ENCODE measurements at places on chromosomes 6 and 20.
A peak's percentile ranks its signal among the peaks of the same experiment; 100 is the strongest.

- no peak for DNase-seq
Measured at GRCh38 chr20:62674370-62674769, 32.1 kb downstream of the SLCO4A1 start.

DNA sequence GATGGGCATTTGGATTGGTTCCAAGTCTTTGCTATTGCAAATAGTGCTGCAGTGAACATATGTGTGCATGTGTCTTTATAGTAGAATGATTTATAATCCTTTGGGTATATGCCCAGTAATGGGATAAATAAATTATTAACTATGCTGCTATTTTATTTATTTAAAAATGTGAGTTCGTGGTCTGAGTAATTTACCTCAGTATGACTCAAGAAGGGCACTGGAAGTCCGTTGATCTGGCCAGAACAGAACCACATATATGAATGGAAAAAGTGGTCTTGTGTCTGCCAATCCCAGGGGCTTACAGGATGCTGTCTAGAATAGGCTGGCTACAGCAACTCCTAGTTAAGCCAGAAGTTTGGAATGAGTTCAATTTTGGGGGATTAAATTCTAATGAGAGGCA is 27.6 kb upstream of the HLA-C start:
- DNase-seq = no peak

- no peak for DNase-seq
Measured at GRCh38 chr6:137512757-137513605, 18.8 kb upstream of the OLIG3 start.

DNA sequence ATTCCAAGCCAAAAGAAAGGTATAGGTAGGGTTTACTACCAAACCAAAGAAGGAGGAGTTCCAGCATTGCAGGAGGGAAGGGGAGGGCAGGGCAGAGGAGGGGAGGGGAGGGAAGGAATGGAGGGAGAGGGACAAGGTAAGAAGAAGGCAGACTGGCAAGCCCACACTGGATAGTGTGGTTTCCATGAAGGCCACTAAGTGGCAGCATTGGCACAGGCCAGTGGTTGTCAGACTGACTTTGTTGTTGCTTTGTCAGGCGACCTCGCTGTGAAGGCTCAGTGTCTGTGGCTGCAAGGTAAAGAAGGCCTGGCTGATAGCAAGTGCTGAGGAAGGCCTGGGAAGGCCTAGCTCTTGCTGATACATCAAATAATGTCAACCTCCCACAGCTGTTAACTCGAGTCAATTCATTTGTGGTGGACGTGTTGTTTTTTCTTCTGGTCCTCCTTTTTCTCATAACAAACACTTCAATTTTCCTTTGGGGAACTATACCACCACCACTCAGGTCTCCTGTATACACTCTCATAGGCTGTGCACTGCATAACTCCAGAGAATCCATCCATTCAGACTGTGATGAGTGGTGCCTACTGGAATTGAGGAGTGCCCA is 7.7 kb upstream of the ZNF334 start:
- peak; percentile 45 for DNase-seq

- DNase-seq = no peak
Measured at GRCh38 chr6:34839666-34840352, 47.9 kb downstream of the BLTP3A start.

DNA sequence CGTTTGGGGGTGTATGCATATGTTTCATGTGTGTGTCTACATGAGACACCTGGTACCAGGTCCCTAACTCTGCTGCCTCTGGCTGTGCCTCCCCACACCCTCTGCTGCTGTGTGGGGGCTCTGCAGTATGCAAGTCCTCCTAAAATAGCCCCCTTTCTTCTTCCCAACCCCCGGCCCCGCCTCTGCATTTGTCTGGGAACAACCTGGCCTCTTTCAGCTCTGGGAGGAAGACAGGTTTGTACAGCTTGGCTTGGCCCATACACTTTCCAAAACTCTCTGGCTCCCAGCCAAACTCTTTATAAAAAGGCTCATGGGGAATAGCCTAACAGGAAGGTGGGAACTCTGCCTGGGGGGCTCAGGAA is 27.1 kb upstream of the EMILIN3 start:
- no peak for DNase-seq

GRCh38 chr6:157712585-157713295 is 110.3 kb upstream of the SNX9 start:
- no peak for DNase-seq

DNA sequence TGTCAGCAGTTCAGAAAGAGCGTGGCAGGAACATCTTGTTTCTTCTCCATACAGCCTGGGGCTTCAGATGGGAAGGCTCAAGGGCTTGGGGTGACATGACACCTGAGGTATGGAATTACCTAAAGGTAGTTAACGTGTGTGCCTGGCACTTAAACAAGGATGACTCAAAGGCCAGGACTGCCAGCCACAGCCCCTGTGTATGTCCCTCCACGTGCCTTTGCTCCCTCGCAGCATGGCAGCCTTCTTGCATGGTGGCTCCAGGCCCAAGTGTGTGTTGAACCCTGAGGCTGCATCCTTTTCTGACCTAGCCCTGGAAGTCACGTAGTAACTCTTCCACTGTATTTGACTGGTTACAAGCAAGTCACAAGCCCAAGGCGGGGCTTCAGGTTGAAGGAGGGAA is 33.6 kb upstream of the MYL9 start:
- no peak for DNase-seq

DNA sequence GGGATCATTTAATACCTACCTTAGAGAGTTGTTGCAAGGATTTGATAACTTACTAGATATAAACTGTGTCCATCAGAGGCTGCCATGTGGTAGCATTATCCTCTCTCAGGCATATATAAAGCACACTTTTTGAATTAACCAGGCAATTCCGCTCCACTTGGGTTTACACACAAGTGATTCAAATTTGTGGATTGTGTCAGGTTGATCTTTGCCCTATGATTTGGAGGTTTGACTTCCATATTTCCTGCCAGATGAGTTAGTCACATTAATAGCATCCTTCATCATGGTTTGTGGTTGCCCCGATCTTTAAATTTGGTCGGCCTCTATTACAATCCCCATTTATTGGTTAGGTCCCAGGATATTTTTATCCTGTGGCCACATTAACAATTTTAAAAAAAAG is 44.8 kb upstream of the CTAGE9 start:
- DNase-seq = no peak

- no peak for DNase-seq
Measured at GRCh38 chr20:911882-912600, 4.1 kb downstream of the ANGPT4 start.

DNA sequence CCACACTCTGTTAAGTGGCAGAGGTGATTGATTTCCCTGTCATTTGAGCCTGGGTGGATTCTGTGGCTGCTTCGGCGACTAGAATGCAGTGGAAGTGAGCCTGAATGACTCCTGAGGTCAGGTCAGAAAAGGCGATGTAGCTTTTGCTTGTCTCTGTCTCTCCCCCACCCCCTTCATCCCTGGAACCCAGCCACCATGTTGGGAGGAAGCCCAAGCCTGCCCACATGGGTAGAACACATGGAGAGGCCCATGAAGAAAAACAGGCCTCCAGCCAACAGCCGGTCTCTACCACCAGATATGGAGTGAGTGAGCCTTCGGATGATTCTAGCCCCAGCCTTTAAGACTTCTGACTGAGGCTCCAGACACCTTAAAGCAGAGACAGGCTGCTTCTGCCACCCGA is 181.0 kb downstream of the TFAP2C start:
- DNase-seq = no peak

- DNase-seq = no peak
Measured at GRCh38 chr6:73516514-73517489, 4.0 kb downstream of the EEF1A1 start.

DNA sequence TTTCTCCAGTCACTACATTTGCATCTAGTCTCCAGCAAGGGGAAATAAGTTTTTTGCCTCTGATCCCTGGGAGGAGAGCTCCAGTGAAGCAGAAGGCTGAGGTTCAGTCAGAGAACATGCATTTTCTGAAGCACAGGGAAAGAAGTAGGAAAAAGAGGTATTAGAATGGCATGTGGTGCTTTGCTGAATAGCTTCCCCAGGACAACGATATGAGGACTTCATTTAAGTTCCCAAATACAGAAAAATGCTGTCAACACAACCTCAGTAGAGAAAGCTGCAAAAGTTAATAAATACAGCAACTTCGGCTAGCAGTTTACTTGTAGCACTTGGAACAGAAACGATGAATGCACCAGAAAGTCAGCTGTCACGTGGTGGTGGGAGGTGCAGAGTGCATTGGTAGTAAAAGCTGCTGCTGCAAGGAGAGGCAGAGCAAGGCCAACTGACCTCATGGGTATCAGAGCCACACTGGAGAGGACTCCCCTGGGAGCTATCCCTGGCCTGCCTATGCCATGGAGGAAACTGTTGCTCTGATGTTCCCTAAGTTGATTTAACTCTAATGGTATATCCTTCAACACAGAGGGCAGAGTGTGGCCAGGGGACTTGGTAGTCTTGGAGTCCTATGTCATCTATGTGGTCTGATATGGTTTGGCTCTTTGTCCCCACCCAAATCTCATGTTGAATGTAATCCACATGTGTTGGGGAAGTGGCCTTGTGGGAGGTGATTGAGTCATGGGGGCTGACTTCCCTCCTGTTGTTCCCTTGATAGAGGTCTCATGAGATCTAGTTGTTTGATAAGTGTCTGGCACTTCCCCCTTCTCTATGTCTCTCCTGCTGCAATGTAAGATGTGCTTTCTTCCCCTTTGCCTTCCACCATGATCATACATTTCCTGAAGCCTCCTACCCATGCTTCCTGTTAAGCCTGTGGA is 85.9 kb downstream of the ADTRP start:
- no peak for DNase-seq

GRCh38 chr20:48723308-48724264 is 104.2 kb downstream of the PREX1 start:
- DNase-seq = no peak

GRCh38 chr6:21022343-21023107 is 488.3 kb downstream of the CDKAL1 start:
- no peak for DNase-seq

DNA sequence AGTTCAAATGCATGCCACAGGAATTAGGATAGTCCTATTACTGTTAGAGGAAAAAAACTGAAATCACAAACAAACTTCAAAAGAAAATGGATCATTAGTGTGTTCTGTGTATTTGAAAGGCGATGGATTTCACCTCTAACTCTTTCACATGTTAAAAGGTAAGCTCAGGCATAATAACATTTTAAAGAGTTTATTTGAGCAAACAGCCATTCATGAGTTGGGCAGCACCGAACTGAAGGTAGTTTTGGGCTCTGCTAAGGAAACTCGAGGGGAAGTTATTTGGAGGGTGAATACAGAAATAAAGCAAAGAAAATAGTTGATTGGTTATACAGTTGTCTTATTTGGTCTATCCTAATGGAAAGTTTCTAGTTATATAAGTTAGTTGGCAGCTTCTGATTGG is 546.5 kb upstream of the POU3F2 start:
- no peak for DNase-seq

GRCh38 chr6:21740376-21741124 is 147.0 kb downstream of the SOX4 start:
- no peak for DNase-seq

- no peak for DNase-seq
Measured at GRCh38 chr20:62104791-62105345, 17.4 kb upstream of the LSM14B start.

- no peak for DNase-seq
Measured at GRCh38 chr6:170042596-170043118, 248.2 kb downstream of the DLL1 start.

GRCh38 chr6:35166520-35166919 is 25.4 kb upstream of the TCP11 start:
- DNase-seq = no peak

DNA sequence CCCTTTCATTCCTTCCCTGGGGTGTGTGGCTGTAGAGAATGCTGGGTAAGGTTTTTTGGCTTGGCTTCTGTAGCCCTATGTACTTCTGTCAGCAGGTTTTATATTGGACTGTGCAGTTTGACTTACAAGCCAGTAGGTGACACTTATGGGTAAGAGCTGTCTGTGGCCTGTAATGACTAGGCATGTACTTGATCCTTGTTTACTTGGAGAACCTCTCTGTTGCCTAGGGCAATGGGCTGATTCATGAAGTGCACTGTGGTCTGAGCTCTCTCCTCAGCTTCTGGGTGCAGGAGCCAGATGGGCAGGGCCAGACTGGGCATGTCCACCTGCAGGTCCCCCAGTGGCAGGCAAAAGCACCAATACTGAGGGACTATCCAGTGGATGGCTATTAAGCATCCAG is 544.6 kb downstream of the ADGRB3 start:
- no peak for DNase-seq

- no peak for DNase-seq
Measured at GRCh38 chr6:34098045-34098936, 47.6 kb downstream of the GRM4 start.

GRCh38 chr6:136014454-136015437 is 163.2 kb downstream of the PDE7B start:
- DNase-seq = no peak

GRCh38 chr20:49207076-49207475 is 12.1 kb upstream of the DDX27 start:
- no peak for DNase-seq

- DNase-seq = no peak
Measured at GRCh38 chr6:89976694-89977020, 82.4 kb downstream of the GJA10 start.

DNA sequence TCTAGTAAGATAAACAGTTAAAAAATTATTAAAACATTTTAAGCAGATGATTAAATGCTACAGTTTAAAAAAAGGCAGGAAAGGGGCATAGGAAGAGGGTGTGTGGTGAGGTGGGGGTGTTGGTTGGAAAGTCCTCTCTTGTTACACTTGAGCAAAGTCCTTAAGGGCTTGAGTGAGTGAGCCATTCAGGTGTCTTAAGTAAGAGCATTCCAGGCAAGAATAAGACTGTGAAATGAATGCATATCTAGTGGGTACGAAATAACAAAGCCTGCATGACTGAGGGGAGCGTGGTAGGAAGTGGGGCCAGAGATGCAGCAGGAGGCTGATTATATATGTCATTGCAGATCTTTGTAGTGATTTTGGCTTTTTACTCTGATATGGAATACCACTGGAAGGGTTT is 5.1 kb downstream of the CDKAL1 start:
- DNase-seq = no peak

- DNase-seq = no peak
Measured at GRCh38 chr6:3697609-3698008, 53.9 kb downstream of the PXDC1 start.

DNA sequence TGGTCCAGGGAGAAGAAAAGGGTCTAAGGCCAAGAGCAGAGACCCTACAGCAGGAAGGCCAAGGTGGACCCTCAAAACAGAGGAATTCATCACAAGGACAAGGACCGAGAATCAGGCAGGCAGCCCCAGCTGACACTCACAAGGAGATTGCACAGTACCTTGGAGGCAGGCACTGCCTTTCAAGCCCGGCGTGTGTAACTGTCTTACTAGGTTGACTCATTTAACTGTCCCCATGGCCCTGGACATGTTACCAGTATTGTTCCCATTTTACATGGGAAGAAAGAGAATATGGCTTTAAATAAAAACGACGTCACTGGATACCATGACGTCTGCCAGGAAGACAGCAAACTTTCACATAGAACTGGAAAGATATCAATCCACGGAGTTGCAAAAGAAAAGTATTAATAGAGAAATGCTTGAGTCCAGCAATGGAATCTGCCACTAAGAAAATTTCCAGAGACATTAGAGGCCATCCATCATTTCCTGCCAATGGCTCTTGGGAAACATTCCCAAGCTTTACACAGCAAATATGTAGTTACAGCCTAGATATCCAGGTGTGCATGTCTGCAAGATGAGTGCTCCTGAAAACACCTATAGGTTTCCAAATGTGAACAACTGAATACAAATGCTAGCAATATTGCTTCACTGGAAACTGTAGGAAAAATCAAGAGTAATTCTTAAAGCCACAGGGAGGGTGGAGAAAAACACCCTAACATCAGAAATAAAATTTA is 111.5 kb upstream of the RPS6KA2 start:
- DNase-seq = no peak
